ENCODE measurements at places on chromosomes 6 and 20.

DNA sequence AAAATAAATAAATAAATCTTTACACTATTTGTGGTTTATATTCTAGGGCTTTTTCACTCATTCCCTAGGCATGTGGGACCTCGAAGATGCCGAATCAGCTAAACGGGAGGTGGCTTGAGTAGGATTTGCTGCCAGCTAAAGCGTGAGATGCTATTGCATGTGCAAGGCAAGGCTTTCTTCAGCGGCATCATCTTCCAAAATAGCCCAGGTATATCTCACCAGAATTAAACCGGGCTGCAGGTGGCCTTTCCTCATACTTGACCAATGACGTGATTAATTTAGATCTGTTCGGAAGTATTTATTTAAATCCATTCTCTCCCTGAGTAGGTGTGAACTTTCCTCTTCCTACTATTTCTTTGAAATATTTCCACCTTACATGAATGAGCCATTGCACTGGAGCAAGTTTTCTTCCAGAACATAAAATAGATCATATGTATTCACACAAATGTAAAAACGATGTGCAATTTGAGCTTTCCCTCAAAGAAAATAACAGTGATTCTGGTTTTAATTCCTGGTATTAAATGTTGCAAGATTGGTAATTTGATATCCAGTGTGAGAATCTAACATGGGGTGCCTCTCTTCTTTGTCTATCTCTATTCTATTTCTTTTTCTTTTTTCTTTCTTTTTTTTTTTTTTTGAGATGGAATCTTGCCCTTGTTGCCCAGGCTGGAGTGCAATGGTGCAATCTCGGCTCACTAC lies 24.3 kb upstream of the ZNF217 start:
- no peak for DNase-seq

DNA sequence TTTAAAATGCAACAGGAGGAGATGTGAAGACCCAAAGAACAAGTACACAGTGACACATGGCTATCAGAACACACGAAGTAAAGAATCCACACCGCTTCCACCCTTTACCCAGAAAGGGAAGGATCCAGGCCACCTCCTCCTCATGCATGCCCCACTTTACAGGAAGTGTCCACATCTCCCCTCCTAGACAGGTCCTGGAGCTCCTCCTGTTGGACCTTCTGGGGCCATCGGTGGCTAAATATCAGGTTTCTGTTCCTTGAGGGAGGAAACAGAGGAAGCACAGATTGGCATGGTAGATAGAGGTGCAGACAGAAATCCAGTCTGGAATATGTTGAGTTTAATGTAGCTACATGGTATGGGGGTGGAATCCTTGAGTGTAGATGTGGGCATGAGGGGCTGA lies 10.9 kb downstream of the NINL start:
- DNase-seq, result no peak

GRCh38 chr6:18329776-18330175 lies 57.4 kb upstream of the RNF144B start:
- no peak for DNase-seq

DNA sequence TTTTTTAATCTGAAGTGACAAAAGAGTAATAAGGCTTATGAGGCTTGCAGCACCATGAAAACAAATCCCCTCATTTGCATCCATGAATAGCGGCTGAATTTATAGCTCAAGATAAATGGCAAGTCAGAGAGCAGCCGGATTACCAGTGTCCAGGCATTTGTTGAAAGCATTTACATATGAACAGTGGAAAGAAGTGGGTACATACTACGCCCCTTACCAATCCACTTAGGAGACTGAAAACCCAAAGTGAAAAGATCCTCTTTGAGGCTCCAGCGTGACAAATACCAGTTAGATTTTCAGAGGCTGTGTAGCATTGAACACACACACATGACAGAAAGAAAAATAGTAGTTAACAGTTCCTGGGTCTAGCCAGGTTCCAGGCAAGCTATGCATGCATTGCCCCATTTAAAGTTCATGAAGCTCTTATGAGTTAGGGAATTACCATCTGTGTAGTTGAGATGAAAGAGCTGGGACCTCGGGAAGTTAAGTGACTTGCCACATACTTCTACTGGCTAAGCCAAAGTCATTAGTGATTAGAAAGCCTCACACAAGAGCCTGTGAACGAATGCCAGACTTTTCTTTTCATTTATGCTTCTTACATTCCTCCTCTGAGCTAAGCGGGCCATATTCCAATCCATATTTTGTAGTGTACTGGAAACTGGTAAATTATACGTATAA lies 28.3 kb upstream of the NHSL1 start:
- no peak for DNase-seq

GRCh38 chr20:50819349-50819748 lies 24.5 kb downstream of the BCAS4 start:
- no peak for DNase-seq
